ENCODE measurements at places on chromosomes 1 and 21.

DNA sequence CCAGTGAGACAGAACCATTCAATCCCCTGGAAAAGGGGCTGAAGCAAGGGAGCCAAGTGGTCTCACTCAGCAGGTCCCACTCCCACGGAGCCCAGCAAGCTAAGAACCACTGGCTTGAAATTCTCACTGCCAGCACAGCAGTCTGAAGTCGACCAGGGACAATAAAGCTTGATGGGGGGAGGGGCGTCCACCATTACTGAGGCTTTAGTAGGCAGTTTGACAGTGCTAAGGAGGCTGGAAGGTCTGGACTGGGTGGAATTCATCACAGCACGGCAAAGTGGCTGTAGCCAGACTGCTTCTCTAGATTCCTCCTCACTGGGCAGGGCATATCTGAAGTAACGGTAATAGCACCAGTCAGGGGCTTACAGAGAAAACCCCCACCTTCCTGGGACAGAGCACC, 105.4 kb upstream of the GORAB start:
- no peaks in the 10 kb centered on the region for H3K36me3 ChIP-seq
- H3K4me3 ChIP-seq: no peak overlapping the region
- H3K27me3 ChIP-seq: no peaks in the 10 kb centered on the region
- H3K4me1 ChIP-seq: no peaks in the 10 kb centered on the region
- no peak for DNase-seq

DNA sequence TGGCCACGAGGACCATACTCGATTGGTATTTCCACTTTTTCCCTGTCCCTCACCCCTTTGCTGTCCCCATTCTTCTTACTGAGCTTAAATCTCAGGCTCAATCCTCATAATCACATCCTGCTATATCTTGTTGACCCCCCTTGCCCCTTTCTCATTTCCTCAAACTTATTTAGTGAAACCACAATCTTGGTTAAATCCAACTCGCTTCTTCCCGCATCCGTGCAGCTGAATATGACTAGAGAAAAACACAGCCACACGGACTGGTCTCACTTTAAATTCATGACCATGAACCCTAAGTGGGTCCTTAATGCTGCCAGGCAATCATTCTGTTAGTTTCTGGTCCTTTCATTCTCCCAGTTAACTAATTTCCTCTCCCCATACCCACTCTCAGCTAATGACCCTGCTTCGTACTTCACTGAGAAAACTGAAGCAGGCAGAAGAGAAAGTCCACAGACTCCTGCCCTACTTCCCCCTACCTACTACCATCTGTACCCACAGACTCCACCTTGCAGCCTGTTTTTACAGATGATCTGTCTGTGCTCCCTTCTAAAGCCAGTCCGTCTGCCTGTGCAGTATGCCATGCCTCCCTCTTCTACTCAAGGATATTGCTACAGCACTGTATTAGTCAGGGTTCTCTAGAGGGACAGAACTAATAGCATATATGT, 96.8 kb upstream of the LMO4 start:
- no peaks in the 10 kb centered on the region for H3K36me3 ChIP-seq
- no peak for DNase-seq
- H3K27me3 ChIP-seq: no peaks in the 10 kb centered on the region
- H3K4me3 ChIP-seq: no peak overlapping the region

- DNase-seq: no peak
These were observed 30.8 kb upstream of the ZNF648 start for GRCh38 chr1:182092336-182092735.

DNA sequence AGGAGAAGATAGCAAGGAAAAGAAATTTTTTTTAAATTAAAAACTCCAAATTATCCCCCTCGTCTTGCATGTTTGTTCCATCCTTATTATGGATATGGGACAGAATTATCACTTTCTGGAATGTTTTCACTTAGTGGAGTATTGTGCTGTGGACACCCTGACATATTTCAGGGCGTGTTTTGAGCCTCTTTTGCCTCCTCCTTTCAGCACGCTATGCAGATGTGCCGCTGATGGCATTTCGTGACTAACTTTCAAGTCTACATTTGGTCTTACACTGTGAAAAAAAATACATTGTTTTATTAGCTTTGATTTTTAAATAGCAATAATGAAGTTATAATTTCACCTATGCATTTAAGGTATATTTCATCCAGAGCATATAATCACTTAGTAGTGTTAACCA, 738.7 kb downstream of the LTN1 start:
- peaks cover 34% of the 10 kb centered on the region for H3K4me1 ChIP-seq
- H3K4me3 ChIP-seq: no peak overlapping the region
- no peaks in the 10 kb centered on the region for H3K27me3 ChIP-seq
- peaks cover 3% of the 10 kb centered on the region for H3K36me3 ChIP-seq

- H3K27me3 ChIP-seq: no peaks in the 10 kb centered on the region
- no peak for DNase-seq
- no peaks in the 10 kb centered on the region for H3K36me3 ChIP-seq
- peaks cover 11% of the 10 kb centered on the region for H3K4me1 ChIP-seq
- no peak overlapping the region for H3K27ac ChIP-seq
These were observed 19.6 kb upstream of the EYA3 start for GRCh38 chr1:28108001-28108400.

GRCh38 chr1:30609999-30610345, 113.4 kb downstream of the MATN1 start:
- no peaks in the 10 kb centered on the region for H3K36me3 ChIP-seq
- DNase-seq: no peak
- H3K27me3 ChIP-seq: peaks cover 35% of the 10 kb centered on the region
- no peak overlapping the region for H3K4me3 ChIP-seq

GRCh38 chr1:162703708-162704107, 71.4 kb downstream of the DDR2 start:
- H3K36me3 ChIP-seq: peaks cover 10% of the 10 kb centered on the region
- no peak overlapping the region for H3K27ac ChIP-seq
- H3K4me1 ChIP-seq: no peaks in the 10 kb centered on the region
- H3K27me3 ChIP-seq: no peaks in the 10 kb centered on the region
- DNase-seq: no peak

DNA sequence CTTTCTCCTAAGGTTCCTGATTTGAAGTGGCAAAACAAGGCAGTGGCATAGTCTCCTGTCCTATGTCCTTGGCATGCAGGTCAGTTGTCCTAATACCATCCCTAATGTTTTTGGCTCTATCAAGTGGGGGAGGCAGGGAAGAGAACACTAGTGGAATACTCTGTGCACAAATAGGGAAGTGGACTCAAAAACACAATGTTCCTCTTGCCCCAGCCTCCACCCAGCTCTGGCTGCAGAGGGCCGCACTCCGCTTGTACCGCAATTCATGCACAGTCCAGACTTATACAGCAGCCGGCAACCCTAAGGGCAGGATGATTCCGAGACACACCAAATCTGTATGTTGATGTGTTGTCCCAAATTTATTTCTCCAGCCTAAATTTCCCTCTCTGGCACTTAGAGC, 14.5 kb downstream of the PLEKHO1 start:
- H3K4me3 ChIP-seq: no peak overlapping the region
- peaks cover 58% of the 10 kb centered on the region for H3K4me1 ChIP-seq
- DNase-seq: no peak
- no peaks in the 10 kb centered on the region for H3K27me3 ChIP-seq
- H3K27ac ChIP-seq: peak overlapping the region; percentile 100
- H3K36me3 ChIP-seq: peaks cover 13% of the 10 kb centered on the region
